ENCODE measurements at places on chromosomes 6 and 20.

DNA sequence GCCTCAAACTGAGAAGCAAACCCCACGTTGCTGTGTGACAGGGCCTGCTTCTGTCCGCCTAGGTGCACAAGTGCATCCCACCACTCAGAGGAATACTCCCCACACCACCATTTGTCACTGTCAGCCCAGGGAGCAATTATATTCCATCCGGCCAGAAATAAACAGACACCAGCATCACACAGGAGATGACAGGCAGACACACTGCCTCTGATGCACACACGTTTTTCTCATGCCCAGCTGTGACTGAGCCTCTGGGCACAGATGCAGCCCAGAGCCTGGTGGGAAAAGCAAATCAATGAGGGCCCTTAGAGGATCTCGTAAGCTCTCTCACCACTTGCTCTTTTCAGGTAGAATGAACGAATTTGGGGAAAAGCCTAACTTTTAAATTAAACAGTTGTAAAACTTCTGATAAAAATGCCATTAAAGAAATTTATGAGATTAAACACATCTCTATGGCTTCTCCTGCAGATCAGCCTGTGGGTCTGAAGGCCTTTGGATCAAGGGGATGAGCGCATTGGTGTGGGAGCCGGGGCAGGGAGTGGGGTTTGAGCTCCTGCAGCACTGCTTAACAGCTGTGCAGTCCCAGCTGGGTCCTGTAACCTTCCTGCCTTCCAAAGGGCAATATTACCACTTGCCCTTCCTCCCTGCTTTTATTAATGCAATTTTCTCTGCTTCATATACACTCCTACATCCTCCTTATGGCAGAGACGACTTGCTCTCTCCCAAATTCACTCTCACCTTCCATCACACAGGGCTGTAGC lies 624.3 kb downstream of the PTPRT start:
- DNase-seq = no peak

- DNase-seq = no peak
Observed at GRCh38 chr6:1574890-1575209, 34.9 kb upstream of the FOXC1 start.

GRCh38 chr6:124829822-124830221 lies 132.4 kb upstream of the RNF217 start:
- no peak for DNase-seq

DNA sequence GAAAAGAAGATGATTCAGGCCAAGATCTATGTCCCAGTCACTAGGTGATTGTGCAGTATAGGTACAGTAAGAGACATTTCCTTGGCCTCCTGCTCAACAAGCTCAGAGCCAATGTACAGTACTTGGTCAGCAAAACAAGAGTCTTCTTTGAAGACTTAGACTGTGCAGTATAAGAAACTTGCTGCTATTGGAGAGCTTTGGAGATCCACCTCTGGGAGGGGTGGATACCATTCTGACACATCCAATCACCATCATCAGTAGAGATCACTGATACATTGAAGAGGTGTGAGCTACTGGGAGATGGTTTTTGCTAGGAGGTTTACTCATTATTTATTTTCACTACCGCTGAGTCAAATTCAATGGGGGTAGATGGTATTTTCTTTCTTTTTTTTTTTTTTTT lies 77.5 kb downstream of the UST start:
- DNase-seq = no peak

DNA sequence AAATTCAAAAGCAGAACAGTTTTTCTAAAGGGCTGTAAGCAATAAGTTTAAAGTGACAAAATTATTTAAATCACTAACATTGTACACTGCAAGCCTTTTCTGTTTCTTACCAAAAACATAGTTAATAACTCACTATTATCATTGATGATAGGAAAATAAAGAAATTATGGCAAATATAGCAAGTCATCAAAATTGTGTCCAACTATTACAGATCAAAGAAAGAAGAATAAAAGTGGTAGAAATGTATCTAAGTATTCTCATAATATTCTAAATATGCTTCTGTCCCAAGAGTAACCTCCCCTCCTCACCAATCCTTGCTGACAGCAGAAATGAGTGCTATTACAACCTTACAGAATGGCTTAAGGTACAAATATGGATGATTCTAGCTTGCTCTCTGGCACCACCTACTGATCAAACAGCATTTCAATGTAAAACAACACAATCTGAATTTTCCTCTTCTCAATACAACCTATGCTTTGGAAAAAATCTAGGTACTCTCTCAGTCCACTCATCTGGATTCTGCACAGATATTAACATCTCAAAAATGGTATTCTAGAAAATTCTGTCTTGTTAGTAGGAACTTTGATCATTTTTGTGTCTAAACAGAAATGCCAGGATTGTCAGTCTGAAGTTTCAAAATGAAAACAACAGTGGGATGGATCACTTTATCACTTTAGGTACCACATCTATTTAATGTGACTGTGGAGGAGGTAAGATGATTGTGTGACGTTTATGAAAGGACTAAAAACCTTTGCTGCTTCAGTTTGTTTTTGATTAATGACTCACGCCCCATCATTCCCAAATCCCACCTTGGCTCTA lies 40.9 kb downstream of the ZFP64 start:
- peak; percentile 23 for DNase-seq

- no peak for DNase-seq
Observed at GRCh38 chr6:100614386-100614785, 149.7 kb upstream of the SIM1 start.

DNA sequence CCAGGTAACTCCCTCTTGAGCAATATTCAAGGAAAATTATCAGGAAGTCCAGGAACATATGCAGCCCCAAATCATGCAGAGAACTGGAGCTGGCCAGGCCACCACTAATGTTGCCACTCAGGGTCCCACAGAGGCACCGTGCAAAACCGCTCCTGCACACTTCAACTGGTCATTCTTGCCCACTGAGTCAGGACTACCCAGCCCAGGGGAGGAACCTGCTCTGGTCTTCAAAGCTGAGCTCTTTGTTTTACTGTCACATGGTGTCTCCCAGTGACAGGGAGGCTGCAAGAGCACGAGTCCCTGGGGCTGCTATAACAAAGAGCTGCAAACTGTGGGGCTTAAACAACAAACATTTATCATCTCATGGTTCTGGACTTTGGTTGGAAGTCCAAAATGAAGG lies 336.0 kb upstream of the PRDM1 start:
- no peak for DNase-seq

- DNase-seq = no peak
Observed at GRCh38 chr6:159966981-159967380, 1.9 kb upstream of the IGF2R start.

GRCh38 chr6:137967689-137968454 lies 100.8 kb downstream of the TNFAIP3 start:
- DNase-seq = no peak

- DNase-seq = no peak
Observed at GRCh38 chr6:126963077-126963809, 155.2 kb upstream of the RSPO3 start.

DNA sequence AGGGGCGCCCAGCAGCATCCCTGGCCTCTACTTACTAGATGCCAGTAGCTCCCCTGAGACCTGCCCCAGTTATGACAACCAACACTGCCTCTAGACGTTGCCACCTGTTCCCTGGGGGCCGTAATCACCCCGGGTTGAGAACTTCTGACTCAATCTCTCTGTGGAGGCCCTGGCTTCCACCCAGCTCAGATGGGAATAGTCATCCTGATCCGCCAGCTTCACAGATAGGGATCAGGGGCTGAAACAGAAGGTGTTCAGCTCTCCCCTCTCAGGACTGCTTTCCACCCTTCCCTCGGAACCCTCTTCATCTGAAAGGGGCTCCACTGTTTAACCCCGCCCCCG lies 3.3 kb downstream of the CAPN11 start:
- DNase-seq = no peak

- DNase-seq = no peak
Observed at GRCh38 chr6:128350416-128351254, 169.8 kb downstream of the PTPRK start.

- DNase-seq = no peak
Observed at GRCh38 chr20:10268636-10269035, 50.0 kb downstream of the SNAP25 start.

DNA sequence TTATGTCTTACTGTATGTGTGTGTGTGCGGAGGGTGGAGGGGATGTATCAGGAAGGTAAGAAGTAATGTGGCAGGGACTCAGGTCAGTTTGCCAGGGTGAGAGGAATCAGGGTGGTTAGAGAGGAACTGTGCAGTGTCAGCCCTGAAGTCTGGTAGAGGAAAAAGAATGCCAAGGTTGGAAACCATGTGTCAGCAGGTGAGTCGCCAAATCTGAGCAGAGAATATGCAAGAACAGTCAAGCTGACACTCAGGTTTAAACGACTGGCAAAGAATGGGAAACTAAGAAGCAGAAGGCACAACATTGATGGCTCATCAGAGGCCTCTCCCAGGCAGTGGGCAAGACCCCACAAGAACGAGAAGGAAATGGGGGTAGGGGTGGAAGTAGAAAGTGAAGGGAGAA lies 107.5 kb upstream of the TBX18 start:
- DNase-seq = no peak

- DNase-seq = no peak
Observed at GRCh38 chr6:132405143-132405915, 4.1 kb upstream of the MOXD1 start.

GRCh38 chr6:70380252-70380651 lies 33.1 kb upstream of the FAM135A start:
- no peak for DNase-seq

DNA sequence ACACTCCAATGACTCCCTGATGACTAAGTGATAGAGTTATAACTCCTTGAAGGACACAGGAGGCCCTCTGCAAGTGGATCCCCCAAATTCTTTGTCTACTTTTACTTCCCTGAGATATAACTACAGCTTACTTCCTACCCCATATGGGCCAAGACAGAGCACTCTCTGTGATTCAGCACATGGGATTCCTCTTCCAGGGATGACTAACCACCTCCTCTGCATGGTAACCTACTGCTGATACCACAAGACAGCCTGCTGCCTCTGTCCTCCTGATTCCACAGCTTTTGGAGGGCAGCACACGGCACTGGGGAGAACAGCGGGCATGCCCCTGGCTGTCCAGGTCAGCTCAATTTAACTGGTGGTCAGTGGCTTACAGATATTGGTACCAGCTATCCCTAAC lies 675.7 kb upstream of the AGPAT4 start:
- no peak for DNase-seq

- no peak for DNase-seq
Observed at GRCh38 chr6:150548330-150548729, 51.4 kb upstream of the PLEKHG1 start.

DNA sequence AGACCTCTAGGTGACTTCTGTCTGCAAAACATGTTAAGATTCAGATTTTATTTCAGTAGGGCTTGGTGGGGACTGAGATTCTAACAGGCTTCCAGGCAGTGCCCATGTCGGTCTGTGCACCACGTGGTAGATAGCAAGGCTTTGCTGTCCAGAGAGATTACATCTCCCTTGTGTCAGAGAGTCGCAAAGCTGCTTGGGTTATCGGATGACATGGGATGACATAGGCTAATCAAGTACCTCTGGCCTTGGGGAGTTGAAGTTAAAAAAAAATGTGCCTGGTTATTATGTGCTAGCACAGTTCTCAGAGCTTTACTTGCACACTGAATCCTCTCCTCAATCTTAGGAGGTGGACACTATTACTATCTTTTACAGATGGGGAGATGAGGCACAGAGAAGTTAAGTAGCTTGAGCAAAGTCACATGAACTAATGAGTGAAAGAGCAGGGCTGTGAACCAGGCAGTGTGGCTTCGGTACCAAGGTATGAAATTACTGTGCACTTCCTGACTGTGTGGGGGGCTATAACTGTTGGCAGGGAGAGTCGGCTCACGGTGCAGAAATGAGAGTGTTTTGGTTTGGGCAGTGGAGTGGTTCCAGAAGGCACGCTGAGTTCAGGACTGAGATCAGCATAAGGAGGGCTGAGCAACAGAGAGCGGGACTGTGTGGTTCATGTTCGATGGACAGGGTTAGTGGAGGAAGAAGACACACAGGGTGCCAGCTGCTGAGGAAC lies 41.1 kb downstream of the FARS2 start:
- DNase-seq = no peak

DNA sequence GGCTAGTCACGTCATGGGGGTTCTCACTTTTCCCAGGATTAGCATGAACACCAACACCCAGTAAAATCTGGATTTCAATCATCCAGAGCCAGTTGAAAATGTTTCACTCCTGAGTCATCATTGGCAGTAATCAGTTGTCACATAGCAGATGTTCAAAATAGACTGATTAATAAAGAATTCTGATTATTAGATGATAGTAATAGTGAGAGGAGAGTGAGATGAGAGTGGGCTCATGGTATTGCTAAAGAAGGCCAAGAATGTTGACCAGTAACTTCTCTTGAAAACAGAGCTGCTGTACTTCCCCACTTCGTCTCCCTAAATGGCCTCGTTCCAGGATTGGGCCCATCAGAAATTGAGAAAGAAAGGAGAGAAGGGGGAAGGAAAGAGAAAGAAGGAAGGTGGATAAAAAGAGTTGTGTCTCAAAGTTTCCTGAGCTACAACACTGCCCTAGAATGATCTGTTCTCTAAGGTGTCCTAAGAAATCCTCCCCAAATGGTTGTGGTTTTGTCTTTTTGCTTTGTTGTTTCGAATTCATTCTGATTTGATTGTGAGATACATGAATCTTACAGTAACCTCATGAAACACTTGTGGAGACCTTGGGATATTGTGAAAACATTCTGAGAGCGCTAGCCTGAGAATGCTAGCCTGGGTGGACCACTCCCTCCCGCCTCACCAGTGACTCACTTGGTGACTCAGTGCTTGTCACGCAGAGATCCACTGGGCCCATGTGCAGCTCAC lies 502.2 kb upstream of the JARID2 start:
- DNase-seq = no peak

GRCh38 chr6:149342525-149342924 lies 25.0 kb downstream of the TAB2 start:
- DNase-seq = no peak
